ENCODE measurements at places on chromosomes 12 and 14.

DNA sequence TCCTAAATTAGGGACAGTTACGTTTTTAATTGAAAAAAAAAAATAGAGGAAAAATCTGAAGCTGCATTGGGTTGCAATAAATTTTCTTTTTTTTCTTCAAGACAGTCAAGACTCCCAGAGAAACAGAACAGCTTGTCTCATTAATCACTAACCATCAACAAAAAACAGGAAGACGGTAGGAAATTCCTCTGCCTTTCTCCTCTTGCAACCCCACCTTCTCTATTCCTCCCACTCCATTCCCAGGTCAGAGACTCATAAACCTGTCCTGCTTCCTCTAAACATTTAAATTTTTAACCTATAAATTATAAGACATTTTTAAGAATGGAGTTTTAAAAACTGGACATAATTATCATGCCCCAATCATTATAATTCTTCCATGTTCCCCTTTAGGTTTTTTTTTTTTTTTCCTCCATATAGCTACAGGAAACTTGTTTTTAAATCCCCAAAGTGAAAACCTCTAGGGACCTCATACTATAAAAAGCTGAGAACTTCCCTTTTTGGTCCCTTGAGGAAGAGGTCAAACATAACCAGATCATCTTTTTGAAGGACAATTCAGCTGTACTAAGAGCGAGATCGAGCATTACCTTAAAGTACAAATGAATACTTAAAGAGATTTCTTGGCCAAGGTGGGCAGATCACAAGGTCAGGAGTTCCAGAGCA, 36.0 kb downstream of the CPM start:
- no peak for DNase-seq

- no peak for DNase-seq
These were observed 29.3 kb downstream of the STX2 start for GRCh38 chr12:130809791-130810190.

DNA sequence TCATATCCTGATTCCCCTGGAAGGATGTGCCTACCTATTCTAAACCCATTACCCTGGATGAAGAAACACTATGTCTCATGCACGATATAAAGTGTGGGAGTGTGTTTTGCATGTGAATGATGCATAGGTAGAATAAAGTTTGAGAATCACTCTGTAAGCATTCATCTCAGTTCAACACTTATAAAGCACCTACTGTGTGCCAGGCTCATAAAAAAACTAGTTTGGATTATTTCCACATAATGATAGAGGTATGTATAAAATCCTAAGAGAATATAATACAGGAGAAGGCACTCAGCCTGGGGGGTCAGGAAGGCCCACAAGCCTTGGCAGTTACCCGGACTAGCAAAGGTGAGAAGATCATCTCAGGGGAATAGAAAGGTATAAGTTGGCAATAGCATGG, 41.1 kb upstream of the BCL2L14 start:
- DNase-seq = no peak

GRCh38 chr12:43273467-43273866, 278.5 kb downstream of the ADAMTS20 start:
- DNase-seq = no peak

DNA sequence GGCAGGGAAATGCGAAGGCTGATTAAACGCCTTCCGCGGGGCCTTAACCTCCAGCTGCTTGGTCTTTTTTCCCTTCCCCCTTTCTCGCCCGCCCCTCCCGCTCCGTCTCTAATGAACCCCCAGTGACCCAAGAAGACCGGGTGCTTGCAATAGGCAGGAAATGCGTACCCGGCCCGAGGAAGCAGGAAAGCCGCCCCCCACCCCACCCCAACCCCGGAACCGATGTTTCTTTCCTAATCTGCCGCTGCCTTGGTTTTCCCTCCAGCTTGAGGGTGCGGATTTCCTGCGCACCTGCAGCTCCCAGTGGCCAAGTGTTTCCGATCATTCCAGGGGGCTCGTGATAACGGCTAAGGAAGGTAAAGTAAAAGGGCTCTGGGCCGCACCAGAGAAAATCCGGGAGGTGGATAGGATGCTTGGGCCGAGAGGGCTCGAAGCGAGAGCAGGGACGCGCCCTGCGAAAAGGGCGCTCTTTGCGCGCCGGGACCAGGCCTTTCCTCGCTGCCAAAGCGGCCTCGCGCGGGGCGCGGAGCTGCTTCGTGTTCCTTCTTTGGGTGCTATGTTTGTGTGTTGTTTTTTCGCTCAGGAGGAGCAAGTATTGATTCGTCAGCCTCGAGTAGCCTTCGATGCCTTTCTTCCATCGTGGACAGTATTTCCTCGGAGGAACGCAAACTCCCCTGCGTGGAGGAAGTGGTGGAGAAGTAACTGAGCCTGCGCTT, 983 bp downstream of the MYF6 start:
- no peak for DNase-seq

Measured in dorsolateral prefrontal cortex (tissue), 122 donors.